ENCODE measurements at places on chromosomes 11 and 22.

DNA sequence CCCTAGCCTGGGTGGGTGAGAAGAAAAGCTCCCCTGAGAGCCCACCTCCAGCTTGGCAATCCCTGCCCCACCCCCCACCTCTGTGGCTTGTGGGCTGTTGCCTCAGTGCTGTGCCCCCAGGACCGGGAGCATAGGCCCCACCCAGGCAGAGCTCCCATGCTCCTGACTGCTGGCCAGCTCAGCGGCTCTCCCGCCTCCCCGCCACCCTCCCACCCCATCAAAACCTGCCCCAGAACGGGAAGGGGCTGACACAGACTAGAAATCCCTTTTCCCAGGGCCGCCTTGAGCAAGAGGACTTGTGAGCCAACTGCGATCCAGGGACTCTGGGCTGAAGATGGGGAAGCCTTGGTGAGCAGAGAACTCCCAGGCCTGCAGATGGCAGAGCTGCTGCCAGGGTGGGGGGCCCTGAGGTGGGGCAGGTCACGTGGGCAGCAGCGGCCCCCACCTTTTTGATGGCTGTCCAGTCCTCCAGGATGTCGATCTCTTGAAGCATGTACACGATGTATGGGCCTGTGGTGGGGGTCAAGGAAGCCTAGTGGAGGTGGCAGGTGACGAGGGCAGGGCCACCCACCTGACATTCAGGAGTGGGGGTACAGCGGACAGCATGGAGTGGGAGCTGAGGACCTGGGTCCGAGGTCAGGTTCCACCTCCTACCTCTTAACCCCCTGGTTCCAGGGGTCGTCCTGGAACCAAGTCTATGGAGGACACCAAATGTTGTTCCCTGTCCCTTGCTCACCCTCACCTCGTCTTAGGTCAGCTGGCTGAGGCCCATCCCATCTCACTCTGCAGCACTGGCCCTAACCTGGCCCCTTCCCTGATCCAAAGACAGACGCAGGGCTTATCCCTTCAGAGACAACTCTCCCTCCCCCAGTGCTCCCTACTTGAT, 2.3 kb upstream of the RIN1 start:
- DNase-seq, result no peak

DNA sequence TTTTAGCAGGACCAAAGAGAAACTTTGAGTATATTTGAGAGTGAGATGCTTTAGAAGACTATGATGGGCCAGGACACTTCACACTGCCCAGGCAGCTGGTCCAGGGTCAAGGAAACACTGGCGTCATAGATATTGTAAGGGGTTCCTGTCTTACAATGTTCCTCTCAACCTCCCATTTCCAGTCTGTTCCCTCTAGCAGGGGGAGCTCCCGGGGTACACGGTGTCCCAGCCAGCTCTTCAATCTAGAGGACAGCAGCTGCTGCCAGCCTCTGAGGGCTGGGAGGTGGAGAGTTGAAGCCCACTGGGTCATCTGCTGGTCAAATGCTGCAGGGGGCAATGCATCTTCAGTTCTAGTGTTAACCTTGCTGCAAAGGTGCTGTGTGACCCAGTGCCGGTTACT, 40.7 kb upstream of the TIMP3 start:
- no peak for DNase-seq

DNA sequence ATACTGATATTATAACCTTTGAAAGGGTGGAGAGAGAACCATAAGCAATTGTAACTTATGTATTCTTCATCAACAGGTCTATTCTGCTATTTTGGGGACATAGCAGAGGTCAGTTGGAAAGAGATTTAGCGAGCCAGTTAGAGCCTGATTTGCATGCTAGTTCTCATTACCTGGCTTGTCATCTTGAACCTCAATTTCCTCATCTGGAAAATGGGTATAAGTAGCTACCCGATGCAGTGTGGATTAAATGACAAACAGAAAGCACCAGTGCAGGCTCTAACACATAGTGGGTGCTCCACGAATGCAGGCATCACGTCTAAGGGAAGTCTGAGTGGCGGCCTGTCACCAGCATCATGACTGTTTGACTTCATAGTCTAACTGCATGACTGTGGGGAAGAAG, 67.7 kb downstream of the LDLRAD3 start:
- DNase-seq, result no peak

- DNase-seq, result no peak
These were observed 9.4 kb upstream of the TECTA start for GRCh38 chr11:121091492-121092152.

- no peak for DNase-seq
These were observed 96.9 kb downstream of the FEZ1 start for GRCh38 chr11:125398994-125399640.

DNA sequence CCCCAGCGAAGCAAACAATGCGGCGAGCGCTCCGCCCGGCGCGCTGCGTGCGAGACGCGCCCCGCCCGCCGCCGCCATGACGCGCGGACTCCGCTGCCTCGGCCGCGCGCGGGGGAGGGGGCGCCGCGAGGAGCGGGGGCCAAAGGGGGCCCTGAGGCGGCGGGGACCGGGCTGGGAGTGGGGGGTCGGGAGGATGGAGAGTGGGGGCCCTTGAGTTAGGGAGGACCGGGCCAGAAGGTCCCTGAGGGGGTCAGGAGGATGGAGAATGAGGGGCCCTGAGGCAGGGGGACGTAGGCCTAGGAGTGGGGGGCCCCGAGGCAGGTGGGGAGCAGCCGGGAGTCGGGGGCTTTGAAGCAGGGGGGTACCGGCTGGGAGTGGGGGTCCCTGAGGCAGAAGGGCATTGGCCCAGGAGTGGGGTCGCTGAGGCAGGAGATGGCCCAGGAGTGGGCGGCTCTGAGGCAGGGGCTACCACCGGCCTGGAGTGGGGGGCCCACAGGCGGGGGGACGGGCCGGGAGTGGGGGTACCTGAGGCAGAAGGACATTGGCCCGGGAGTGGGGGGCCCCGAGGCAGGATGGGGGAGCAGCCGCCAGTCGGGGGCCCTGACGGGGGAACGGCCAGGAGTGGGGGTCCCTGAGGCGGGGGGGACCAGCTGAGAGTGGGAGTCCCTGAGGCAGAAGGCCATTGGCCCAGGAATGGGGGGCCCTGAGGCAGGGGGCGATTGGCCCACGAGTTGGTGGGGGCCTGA, at the start of gene BRD1:
Gene BRD1, minus strand, starts transcription at position 21 of the 746 bp plus-strand sequence. CDS start 3,556 bp downstream, outside the sequence.
- DNase-seq, result no peak

- no peak for DNase-seq
These were observed 1.6 kb upstream of the OMP start for GRCh38 chr11:77101043-77101537.

GRCh38 chr22:20000246-20001081, 16.2 kb downstream of the ARVCF start:
- no peak for DNase-seq

DNA sequence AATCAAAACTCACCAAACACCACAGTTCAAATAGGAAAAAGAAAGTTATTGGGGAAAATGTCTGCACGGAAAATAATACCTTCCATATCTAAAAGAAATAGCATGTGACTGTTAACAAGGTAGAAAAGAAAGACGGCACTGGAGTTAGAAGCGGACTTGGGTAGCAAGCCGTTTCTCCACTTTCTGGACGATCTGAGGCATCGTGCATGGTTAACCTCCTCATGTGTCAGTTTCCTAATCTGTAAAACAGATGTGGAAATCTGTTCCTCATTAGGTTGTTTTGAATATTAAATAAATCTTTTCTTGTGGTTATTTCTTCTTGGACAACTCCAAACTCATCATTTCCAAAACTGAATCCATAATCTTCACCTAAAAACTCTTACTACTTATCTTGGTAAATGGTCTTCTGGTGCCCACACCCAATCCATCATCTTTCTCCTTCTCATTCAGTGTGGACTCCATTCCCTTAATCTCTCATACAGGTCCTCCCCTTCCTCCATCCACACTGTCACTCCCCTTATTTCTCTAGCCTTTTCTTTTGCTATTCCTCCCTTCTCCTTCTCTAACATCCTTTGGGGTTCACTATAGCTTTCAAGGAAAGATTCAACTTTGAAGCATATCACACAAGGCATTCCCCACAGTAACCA, 53.5 kb downstream of the VSIG10L2 start:
- DNase-seq, result no peak

DNA sequence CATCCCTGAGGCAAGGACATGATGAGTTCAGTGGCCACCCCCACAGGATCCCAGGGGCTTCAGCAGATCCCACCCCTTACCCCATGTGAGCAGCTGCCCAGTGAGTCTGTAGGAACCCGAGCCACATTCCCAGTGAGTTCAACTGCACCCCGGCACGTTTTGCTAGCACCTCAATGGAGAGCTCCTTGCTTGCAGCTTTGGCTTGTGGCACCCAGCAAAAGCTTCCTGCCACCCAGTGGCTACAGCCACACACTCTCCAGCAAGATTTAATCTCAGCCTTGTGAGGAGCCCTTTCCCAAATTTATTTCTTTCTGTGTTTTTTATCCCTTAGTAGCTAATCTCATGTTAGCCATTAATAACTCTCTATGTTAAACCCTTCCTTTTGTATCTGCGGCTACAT, 4.0 kb downstream of the SAA1 start:
- DNase-seq, result no peak

DNA sequence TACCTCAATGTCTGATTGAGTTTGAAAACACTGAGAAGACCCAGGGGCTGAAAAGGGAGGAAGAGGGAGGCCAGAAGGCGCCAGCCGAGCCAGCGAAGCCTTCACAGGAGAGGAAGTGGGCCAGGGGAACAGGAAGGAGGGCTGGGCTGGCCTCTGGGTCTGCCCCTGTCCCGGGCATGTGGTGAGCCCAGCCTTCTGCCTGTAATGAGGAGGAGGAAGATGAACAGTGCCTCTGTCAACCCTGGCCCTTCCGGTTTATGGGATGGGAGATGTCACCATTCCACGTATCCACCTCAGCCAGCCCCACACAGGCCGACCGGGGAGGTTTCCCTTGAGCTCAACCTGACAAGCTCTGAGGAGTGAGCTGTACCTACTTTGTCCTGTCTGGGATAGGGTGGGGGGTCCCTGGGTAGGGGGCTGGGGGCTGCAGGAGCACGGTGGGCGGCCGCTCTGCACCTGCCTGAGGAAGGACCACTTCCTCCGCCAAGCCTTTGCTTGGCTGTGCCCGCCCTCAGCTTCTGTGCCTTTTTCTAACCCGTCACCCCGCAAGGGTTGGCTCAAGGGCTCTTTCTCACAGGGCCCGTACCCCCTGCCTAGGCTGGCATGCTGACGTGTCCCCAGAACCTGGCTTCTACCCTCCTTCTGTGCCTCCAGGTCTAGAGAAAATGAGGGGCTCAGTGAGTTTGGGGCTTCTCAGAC, 2.0 kb downstream of the PARVG start:
- no peak for DNase-seq

- no peak for DNase-seq
These were observed 1.4 kb downstream of the SGSM1 start for GRCh38 chr22:24807284-24807950.

DNA sequence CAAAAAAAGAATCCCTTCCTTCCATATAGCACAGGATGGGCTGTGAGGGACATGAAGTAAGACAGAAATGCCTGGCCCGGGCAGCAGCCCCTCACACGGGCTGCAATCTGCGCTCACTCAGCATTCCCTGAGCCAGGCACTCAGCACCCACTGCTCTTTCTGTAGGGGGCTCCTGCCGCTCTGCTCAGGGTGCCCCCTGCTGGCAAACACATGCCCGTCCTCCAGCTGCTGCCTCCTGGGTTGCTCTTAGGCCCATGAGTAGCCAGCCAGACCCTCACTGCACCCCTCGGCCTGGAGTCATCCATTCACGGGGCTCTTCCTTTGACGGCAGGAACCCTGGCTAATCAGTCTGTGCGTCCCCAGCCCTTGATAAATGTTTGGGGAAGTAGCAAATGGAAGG, 6.9 kb downstream of the MCAT start:
- DNase-seq, result no peak

DNA sequence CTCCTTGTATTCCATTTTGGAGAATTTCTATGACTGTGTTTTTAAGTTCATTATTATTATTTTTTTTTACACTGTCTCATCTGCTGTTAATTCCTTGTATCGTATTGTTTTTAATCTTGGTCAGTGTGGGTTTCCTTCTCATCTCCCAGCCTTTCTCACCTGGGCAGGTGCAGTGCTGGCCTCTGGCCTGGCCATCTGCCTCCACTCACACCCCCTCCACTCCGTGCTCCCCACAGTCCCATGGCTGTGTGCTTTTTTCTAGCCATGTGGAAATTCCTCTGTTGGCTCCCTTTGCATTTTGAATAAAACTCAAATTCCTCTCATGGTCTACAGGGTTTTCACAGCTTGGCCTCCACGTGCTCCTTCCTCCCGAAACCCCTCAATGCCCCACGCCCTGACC, 50.3 kb upstream of the LINC01488 start:
- no peak for DNase-seq

DNA sequence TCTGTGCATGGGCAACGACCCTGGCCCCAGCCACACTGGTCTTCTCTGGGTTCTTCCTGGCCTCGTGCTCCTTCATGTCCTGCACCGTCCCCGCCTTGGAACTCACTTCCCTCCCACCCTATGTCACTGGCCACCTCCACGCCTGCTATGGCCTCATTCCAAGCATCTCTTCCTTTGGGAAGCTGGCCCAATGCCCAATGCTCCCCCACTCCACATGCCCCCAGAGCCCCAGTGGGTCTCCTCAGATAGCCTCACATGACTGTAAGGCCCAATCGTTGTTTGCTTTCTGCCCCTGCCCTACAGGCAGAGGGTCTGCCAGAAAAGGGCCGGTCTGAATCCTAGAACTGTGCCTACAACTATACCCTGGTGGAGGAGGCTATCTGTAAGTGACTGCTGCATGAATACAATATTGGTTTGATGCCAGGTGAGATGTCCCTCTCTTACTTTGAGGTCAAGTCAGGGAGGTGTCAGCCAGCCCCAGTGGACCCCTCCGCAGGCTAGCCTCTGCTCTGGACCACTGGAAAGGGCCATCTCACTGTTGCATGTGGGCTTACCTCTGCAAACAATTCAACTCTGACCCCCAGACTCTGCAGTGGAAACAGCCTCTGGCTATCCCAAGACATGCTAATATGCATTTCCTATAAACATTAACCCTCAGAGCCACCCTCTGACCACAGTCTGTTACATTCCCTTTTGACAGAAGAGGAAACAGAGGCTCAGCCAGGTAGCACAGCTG, 2.1 kb upstream of the GNAZ start:
- no peak for DNase-seq

GRCh38 chr22:45686836-45687235, 15.2 kb downstream of the ATXN10 start:
- DNase-seq, result no peak

All from stimulated activated CD8-positive, alpha-beta memory T cell treated with anti-CD3 and anti-CD28 coated beads, Interleukin-4, amount 100 ng/mL, for 4 hours (primary cell).